Cortex of kidney (tissue), 1 donor: ENCODE measurements at places on chromosomes 3 and 15.

DNA sequence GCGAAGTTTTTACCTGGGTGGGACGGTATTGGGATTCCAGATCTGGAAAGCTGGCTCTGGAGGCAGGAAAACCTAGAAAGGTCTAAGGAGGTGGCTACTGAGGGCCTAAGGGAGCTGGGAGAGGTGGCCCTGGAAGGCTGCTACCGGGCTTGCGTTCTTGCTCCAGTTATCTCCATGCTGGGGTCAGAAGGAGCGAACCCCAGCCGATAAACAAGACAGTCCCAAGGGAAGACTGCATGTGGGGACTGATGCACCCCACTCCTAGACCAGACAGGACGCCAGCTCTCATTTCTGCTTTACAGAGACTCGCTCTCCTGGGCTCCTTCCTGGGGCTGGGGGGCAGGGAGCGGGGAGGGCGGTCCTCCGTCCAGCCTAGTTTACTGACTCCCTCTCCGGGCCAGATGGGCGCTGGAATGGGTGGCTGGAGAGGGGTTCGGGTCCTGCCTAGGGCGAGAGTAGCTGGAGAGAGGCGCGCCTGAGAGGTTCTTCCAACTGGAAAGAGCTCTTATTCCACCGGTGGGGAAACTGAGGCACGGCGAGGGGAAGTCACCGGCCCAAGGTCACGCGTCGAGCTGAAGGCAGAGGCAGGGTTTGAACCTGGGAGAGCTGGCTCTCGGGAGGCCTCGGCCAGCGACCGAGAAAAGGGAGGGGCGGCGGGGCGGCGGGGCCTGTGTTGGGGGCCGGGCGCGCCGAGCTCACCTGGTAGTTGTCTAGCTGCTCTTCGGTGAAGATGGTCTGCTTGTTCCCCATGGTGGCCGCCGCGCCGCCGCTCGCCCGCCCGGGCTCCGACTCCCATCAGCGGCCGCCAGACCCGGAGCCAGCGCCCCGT is 565 bp downstream of the CIB2 start:
- DNase-seq, result no peak

GRCh38 chr15:87710406-87710805 is 546.1 kb downstream of the NTRK3 start:
- DNase-seq, result no peak

GRCh38 chr15:82808634-82809041 is 790 bp upstream of the WHAMM start:
- DNase-seq, result no peak

- no peak for DNase-seq
Measured at GRCh38 chr3:8972639-8973038, 9.4 kb upstream of the RAD18 start.

- DNase-seq, result no peak
Measured at GRCh38 chr3:190003068-190003467, 117.6 kb downstream of the P3H2 start.

- DNase-seq, result no peak
Measured at GRCh38 chr15:29252234-29252633, 17.4 kb downstream of the NSMCE3 start.
